ENCODE measurements at places on chromosomes 7 and 10.

GRCh38 chr10:35433851-35434426, 97.6 kb downstream of the CCNY start:
- no peak for DNase-seq

DNA sequence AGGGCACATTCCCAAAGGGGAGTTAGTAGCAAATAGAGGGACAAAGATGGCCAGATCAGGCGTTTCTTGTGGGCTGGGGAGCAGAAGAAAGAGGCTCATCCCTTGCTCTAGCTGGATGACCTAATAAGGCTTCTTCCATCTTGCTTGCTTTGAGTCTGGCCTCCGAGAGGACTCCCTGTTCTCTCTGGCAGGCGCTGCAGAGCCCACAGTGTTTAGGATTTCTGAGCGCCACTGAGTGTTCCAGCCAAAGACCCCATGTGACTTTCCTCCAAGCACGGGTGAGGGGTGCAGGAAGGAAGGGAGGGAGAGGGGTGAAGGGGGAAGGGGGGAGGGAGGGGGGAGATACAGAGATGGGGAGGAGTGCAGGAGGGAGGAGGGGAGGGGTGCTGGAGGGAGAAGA, 203.8 kb upstream of the SVIL start:
- no peak for DNase-seq

- no peak for DNase-seq
These were observed 27.8 kb downstream of the KLF6 start for GRCh38 chr10:3757250-3757637.

- no peak for DNase-seq
These were observed 12.1 kb upstream of the GRIFIN start for GRCh38 chr7:2488272-2488645.

DNA sequence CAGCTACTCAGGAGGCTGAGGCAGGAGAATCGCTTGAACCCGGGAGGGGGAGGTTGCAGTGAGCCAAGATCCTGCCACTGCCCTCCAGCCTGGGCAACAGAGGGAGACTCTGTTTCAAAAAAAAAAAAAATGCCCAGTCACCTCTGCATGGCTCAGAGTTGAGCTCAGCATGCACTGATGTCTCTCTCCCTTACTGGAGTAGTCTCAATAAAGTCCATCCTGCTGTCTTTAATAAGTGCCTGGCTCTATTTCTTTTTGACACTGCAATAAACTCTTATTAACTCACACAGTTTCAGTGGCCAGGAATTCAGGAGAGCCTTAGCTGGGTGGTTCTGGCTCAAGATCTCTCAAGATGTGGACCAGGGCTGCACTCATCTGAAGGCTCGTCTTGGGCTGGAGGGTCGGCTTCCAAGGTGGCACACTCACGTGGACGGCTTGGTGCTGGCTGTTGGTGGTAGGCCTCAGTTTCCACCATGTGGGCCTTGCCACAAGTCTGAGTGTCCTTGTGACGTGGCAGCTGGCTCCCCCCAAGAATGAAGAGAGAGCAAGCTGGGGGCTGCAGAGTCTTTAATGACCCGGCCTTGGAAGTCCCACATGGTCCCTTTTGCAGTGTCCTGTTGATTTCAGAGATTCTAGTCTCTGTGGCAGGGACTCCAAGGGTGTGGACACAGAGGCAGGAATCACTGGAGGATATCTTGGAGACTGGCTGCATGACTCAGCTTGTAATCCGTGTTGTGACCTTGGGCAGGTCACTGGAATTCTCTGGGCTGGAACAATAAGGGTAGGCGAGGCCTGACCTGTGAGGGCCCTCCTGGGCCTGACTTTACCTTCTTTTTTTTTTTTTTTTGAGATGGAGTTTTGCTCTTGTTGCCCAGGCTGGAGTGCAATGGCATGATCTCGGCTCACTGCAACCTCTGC, 85.9 kb upstream of the KMT2C start:
- DNase-seq = no peak

- no peak for DNase-seq
These were observed 21.6 kb downstream of the TBATA start for GRCh38 chr10:70763567-70763966.

DNA sequence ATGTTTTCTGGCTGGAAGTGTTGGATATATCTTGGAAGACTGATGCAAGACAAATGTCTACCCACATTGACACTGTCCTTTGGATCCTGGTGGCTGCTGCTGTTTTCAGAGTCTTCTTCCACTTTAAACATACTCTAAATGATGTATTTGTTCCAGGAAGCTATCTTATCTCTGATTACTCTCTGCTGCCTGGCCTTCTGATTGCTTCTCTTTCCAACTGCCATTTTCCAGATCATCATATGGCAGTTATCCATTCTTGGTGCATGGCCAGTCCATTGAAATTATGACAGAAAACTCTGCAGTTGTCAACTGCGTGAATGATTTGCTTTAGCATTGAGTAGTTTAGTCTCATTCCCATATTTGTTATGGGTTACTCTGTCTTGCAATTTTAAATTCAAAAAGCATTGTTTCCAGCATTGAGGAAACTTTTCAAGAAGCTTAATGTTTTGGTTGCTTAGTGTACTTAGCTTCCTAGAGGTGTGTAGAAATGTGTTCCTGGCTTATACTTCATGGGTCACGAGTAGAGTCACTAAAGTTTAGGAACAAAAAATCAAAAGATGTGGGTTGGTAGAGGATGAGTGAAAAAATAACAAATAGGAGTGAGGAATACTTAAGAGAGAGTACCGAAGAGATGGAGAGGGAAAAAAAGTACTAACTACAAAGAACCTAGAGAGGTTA, 268.3 kb upstream of the MTPN start:
- no peak for DNase-seq

- DNase-seq = no peak
These were observed 46.5 kb upstream of the PDGFA start for GRCh38 chr7:566100-566499.

- DNase-seq = no peak
These were observed 5.1 kb downstream of the PTTG1IP2 start for GRCh38 chr7:90474284-90475210.

DNA sequence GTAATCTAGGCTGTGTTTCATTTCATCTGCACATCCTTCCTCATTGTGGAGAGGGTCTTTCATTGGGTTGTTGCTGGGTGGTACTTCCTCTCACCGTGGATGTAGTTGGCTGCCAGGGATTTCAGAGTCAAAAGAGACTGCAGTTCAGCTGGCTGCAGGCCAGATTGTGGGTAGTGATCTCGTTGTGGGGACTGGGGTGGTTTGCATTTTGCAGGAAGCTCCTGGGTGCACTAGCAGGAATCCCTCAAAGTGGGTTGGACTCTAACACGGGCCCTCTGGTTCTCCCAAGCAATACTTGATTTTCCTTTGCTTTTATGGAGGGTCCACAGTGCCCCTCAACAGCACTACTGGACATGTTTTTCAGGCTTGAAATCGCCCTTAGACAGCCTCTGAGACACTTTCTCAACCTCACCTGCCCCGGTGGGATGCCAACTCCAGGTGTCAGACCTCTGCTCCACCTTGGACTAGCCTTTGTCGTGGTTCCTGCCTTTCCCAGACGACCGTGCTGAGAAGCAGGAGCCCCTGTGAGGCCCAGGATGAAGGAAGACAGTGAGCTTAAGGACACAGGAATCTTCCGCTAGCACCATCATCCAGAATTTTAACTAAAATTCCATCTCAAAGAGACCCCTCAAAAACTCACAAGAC, 23.9 kb upstream of the ZNF273 start:
- DNase-seq = no peak

- peak; percentile 75 for DNase-seq
These were observed 15.6 kb downstream of the ADAM8 start for GRCh38 chr10:133260895-133261725.

- DNase-seq = no peak
These were observed at the start of gene CALHM1 for GRCh38 chr10:103458720-103459119. TSS of gene CALHM1 (minus strand) at chr10:103458900. CDS start at chr10:103458751, 149 bp downstream.

DNA sequence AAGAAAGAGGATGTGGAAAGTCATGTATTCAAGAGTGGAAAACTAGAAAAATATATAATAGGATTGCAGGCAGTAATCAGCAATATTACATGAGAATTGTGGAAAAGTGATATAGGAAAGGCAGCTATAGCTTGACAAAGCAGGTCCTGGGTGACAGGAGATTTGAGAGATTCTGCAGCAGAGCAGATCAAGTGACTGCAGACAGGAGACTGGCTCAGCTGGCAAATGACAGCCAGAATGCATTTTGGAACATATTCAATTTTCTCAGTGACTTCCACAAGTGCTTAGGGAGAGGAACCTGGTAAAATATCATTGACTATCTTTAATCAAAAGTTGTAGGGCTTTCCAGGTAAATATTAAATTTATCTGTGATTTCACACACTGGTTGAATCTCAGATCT, 260.5 kb upstream of the CACNA2D1 start:
- no peak for DNase-seq

DNA sequence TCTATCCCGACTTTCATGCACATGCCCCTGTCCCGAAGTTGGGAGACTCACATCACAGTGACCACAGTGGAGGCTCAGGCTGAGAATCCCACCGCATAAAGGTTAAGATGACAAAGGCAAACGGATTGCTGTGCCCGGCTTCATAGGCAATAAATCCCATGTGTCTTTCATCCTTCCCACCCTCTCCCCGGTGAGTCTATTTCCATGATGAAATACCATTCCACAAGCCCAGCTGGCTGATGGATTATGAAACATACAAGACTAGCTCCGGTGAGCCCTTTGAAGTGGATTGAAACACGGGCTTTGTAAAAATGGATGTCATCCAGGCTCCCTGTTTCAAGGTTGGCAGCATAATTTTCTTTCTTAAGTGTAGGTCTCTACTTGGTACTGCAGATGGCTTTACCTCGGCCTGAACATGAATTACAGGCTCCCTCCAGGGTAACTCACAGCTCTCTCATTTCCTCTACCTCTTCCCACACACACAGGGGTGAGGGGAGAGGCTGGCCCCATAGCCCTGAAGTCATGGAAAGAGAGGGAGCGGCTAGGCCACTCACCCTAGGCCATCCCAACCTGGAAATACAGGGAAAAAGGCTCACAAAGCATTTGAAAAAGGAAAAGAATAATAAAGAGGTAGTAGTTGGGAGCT, 92.0 kb upstream of the CALN1 start:
- DNase-seq = no peak

DNA sequence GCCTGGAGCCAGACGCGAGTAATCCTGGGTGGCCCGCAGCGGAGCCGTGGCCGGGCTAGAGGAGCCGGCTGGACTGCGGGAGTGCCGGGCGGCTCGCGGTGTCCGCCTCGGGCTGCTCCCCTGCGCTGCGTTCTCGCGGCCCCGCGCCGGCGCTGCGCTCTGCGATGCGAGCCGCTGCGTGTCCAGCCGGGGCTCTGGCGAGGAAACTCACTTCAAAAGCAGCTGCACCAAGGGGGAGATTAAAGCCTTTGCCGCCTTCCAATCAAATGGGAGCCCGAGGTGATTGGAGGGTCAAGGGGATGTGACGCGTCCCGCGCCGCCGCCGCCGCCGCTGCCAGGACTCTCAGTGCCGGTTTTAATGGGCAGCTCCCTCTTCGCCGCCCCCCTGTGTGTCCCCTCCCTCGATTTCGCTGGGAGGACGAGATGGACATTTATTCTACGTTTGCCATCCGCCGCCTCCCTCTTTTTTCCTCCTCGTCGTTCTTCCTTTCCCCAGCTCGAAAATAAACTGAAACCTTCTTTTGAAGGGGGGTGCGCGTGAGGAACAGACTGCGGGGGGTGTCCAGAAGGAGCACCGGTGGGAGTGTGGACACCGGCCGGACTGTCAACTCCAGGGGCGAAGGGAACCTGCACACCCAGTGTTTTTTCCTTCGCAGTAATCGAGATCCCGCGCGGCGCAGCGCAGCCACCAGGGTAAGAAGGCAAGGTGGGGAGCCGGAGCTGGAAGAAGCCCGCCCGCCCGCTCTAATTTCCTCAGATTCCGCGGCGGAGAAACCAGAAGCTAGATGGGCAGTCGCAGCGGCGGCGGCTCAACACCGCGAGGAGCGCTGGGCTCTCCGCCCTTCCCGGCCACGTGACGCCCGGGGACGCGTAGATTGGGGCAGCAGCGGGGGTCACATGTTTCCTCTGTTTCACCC, at the start of gene ZNF503:
TSS of gene ZNF503 (minus strand) at position 196 of the 917 bp plus-strand sequence. CDS start 345 bp downstream, outside the sequence.
- no peak for DNase-seq

DNA sequence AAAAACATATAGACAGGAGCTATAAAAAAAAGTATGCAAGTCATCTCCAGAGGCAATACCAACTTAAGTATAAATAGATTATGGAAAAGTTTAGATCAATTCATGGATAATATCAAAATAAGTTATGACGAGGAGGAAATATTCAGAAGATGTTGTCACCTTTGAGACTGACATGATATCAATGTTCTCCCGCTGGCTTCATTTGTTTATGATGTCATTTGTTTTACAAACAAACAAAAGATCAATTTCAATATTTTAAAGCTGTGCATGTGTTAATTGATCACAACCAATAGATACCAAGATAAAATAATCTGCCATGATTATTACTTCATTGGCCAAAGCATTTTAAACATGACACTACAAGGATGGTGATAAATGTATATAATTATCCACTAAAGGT, 43.5 kb downstream of the SLC16A12 start:
- no peak for DNase-seq

GRCh38 chr7:22872096-22872807, 49.6 kb upstream of the TOMM7 start:
- no peak for DNase-seq

GRCh38 chr7:1400371-1400770, 58.9 kb downstream of the MICALL2 start:
- DNase-seq = no peak

DNA sequence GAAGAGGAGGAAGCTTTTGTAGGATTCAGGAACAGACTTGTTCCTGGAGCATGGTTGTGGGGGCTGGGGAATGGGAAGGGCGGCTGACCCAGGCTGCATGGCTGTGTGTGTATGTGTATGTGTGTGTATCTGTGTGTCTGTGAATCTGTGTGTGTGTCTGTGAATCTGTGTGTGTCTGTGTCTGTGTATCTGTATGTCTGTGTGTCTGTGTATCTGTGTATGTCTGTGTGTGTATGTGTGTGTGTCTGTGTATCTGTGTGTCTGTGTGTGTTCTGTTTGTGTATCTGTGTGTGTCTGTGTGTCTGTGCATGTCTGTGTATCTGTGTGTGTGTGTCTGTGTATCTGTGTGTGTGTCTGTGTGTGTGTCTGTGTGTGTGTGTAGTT, 6.6 kb upstream of the STX1A start:
- DNase-seq = no peak

DNA sequence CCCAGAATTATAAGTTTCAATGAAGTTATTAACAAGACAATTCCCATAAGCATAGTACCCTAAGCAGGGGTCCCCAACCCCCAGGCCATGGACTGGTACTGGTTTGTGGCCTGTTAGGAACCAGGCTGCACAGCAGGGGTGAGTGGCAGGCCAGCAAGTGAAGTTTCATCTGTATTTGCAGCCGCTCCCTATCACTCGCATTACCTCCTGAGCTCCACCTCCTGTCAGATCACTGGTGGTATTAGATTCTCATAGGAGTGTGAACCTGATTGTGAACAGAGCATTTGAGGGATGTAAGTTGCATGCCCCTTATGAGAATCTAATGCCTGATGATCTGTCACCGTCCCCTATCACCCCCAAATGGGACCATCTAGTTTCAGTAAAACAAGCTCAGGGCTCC, 36.0 kb upstream of the KIAA1217 start:
- DNase-seq = no peak

GRCh38 chr7:101991860-101992259, 174.4 kb downstream of the CUX1 start:
- DNase-seq = no peak

DNA sequence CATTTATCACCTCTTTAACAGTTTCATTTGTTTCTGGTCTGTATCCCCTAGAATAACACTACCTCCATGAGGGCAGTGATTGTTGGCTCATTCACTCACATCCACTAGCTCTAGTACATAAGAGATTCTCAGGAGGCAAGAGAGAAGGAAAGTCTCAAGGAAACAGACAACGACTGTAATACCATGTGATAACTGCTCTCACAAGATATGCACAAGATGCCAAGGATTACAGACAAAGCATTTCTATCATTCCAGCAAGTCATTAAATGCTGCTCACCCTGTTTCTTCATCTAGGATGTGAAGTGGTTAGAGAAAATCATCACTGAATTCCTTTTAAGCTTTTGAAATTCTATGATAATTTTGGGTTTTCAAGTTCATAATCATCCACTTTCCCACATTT, 115.3 kb downstream of the HIBADH start:
- DNase-seq = no peak
